ENCODE measurements at places on chromosomes 3 and 15. TPM values are rescaled to one million over a fixed set of nuclear protein-coding genes. Genes with fewer than 3 reads are reported as not detected.

The ECE2 gene
- not detected for polyA plus RNA-seq

The LAMB2 gene
- 378 TPM for polyA plus RNA-seq

The EXOG gene
- 24.1 TPM for polyA plus RNA-seq

The SMCO1 gene
- 1.8 TPM for polyA plus RNA-seq

The DCBLD2 gene
- 18.7 TPM for polyA plus RNA-seq

The BOC gene
- polyA plus RNA-seq, result 38.3 TPM

The C3orf85 gene
- not detected for polyA plus RNA-seq

The OXTR gene
- polyA plus RNA-seq, result 7.6 TPM

The HESX1 gene
- 1.7 TPM for polyA plus RNA-seq

The SLC38A3 gene
- polyA plus RNA-seq, result 2.0 TPM

The STRA6 gene
- polyA plus RNA-seq, result 1.1 TPM

The PLA2G4E gene
- 1.2 TPM for polyA plus RNA-seq

The ALPK3 gene
- 106 TPM for polyA plus RNA-seq

The LIPH gene
- 0.53 TPM for polyA plus RNA-seq

The CGNL1 gene
- 9.3 TPM for polyA plus RNA-seq

The EXOSC7 gene
- polyA plus RNA-seq, result 40.5 TPM

The UBP1 gene
- 55.9 TPM for polyA plus RNA-seq

The RNU6-1 gene
- polyA plus RNA-seq, result not detected

The CHRM5 gene
- polyA plus RNA-seq, result 0.04 TPM

The PLA2G4B gene
- 3.6 TPM for polyA plus RNA-seq

The CASR gene
- polyA plus RNA-seq, result 0.04 TPM

The CIDEC gene
- 0.34 TPM for polyA plus RNA-seq

The TEX55 gene
- polyA plus RNA-seq, result not detected

The ITIH4 gene
- 11.9 TPM for polyA plus RNA-seq

The SV2B gene
- 3.2 TPM for polyA plus RNA-seq

The TICRR gene
- 5.0 TPM for polyA plus RNA-seq

The TNFAIP8L3 gene
- 2.4 TPM for polyA plus RNA-seq

The GCNT3 gene
- 0.13 TPM for polyA plus RNA-seq

The TTLL13 gene
- not detected for polyA plus RNA-seq

The SCN11A gene
- polyA plus RNA-seq, result 2.2 TPM

The CHST2 gene
- 6.3 TPM for polyA plus RNA-seq

The FRMD4B gene
- 15.0 TPM for polyA plus RNA-seq

The C3orf18 gene
- 21.0 TPM for polyA plus RNA-seq

The EPHB1 gene
- polyA plus RNA-seq, result 45.8 TPM

The GOLGA8G gene
- polyA plus RNA-seq, result 0.05 TPM

The LRRC34 gene
- polyA plus RNA-seq, result 3.8 TPM

The GABRR3 gene
- polyA plus RNA-seq, result not detected

The STXBP5L gene
- polyA plus RNA-seq, result 0.01 TPM

The ACTC1 gene
- 6,468 TPM for polyA plus RNA-seq

The CCDC191 gene
- polyA plus RNA-seq, result 5.1 TPM

The PLCL2 gene
- 14.5 TPM for polyA plus RNA-seq

The AMIGO3 gene
- 3.7 TPM for polyA plus RNA-seq

The PLS1 gene
- polyA plus RNA-seq, result 0.62 TPM

The FHIT gene
- 5.3 TPM for polyA plus RNA-seq

The MLF1 gene
- 74.7 TPM for polyA plus RNA-seq

The LINGO1 gene
- polyA plus RNA-seq, result 15.1 TPM

Data from muscle of leg (tissue), 16 donors.